ENCODE measurements at places on chromosomes 2 and 18.

- no peak for DNase-seq
These were observed 43.7 kb upstream of the FZD5 start for GRCh38 chr2:207813221-207813916.

- DNase-seq, result no peak
These were observed 86.0 kb downstream of the ACSL3 start for GRCh38 chr2:222946700-222947287.

GRCh38 chr2:84458551-84459017 lies 496 bp downstream of the SUCLG1 start:
- no peak for DNase-seq

GRCh38 chr2:282371-283263 lies 5.3 kb downstream of the ALKAL2 start:
- no peak for DNase-seq

- DNase-seq, result no peak
These were observed 11.0 kb downstream of the RTP5 start for GRCh38 chr2:241880311-241881073.

- DNase-seq, result no peak
These were observed 166.9 kb downstream of the GLI2 start for GRCh38 chr2:120902592-120902991.

- no peak for DNase-seq
These were observed 97.8 kb downstream of the BABAM2 start for GRCh38 chr2:27988306-27988705.

- no peak for DNase-seq
These were observed 21.0 kb downstream of the PASK start for GRCh38 chr2:241128266-241128665.

DNA sequence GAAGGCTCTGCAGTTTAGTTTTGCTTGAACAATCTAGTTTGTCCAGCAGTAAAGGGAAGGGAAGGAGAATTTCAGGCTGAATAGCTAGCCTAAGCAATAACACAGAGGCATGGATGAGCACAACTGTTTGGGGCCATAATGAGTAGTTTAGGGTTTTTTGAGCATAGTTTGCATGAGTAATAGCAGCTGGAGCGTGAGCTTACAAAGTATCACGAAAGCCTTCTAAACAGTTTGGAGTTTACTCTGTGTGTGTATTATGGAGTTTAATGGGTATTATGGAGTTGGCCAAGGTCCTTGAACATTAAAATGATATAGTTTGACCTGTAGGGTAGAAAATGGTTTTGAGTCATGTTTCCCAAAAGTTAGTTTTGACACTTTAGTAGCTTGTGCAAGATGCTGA lies 782.3 kb downstream of the ERBB4 start:
- DNase-seq, result no peak

DNA sequence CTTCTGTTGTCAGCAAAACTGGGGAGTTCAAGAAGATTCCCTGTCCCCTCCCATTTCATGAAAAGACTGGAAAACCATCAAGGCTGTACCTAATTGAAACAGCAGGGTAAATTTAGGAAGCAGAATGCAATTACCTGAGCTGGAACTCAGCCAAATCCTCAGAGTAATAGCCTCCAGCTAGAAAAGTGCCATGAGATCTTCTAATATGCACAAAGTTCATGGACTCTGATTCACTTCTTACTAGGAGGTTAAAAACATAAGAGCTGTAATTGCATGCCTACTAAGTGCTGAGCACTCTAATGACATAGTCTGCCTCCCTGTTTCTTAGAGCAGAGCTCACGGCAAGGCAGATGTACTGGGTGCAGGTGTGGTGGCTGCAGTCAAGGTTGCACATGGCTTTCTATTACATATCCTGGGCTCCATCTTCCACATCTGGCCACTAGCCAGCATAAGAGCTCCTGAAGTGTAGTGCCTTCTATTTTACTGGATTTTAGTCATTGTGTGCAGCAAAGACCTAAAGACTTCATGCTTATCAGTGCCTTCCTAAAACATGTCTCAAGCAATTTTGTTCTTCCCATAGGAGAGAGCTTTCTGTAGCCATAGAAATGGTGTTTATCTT lies 341.7 kb downstream of the PTPRM start:
- DNase-seq, result no peak

- DNase-seq, result no peak
These were observed 131.1 kb downstream of the SMAD2 start for GRCh38 chr18:47799376-47799775.

DNA sequence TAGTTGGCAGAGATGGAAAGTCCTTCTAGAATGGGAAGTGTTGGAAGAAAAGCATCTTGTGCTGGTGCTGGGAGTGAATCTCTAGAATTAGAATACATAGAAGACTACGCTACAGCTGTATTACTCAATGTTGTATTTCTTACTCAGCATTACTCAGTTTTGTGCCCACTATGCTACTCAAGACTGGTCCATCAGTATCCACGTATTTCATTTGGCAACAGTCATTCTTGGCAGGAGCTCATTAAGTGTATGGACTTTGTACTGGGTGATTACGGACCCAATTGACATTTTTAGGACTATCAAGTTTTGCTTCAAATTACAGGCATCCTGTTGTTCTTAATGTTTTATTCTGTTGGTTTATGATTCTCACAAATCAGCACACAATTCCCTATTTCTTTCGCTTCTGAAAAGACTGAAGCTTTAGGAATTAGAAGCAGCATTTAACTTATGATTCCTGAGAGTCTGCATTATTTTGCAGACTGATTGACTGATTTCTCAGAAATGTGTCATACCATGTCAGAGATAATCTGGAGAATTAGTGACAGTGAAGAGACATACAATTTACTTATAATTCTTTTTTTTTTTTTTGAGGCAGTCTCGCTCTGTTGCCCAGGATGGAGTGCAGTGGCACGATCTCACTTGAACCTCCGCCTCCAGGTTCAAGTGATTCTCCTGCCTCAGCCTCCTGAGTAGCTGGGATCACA lies 136.9 kb downstream of the MYO3B start:
- DNase-seq, result no peak

- no peak for DNase-seq
These were observed 21.4 kb upstream of the KCNS3 start for GRCh38 chr2:17857021-17857420.

GRCh38 chr2:26732446-26732845 lies 31.6 kb upstream of the SLC35F6 start:
- no peak for DNase-seq

DNA sequence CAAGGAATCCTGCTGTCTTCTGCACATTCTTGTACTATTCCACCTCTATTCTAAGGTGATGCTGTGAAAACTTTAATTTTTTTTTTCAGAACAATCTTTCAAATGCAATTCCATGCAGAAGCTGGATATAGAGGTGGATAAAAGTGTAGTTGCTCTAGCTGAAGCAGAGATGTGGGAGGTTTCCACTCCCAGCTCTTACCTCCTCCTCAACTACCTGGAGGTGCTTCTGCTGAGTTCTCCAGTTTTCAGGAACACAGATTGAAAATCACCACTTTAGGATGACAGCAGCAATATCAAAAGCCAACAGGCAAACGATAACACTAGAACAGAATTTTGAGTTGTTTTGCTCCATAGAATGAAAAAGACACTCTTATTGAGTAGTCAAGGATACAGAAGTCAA lies 51.1 kb upstream of the FAM98A start:
- no peak for DNase-seq

- no peak for DNase-seq
These were observed 27.2 kb downstream of the IL1R2 start for GRCh38 chr2:102018823-102019445.

DNA sequence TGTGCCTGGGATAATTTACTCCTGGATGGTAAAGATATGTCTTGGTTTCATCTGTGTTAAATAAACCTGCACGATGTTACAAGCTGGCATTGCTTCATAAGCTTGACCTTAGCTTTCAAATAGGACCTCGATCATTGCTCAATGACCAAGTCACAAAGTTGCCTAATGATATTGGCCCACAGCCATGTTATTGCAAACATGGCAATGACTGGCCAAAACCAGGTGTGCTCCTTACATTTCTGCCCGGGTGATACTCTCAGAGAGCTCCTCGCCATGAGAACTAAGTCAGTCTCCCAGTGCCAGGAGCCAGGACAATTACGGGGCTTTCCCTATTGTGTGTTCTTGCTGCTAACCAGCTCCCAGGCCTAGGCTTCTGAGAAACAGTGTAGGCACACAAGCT lies 72.5 kb upstream of the CYP1B1 start:
- no peak for DNase-seq

- DNase-seq, result no peak
These were observed 4.3 kb downstream of the TNP1 start for GRCh38 chr2:216855605-216856004.

GRCh38 chr18:498931-499775 lies 1.3 kb downstream of the COLEC12 start:
- no peak for DNase-seq

- no peak for DNase-seq
These were observed 1269.4 kb upstream of the CHAC2 start for GRCh38 chr2:52498077-52498750.

DNA sequence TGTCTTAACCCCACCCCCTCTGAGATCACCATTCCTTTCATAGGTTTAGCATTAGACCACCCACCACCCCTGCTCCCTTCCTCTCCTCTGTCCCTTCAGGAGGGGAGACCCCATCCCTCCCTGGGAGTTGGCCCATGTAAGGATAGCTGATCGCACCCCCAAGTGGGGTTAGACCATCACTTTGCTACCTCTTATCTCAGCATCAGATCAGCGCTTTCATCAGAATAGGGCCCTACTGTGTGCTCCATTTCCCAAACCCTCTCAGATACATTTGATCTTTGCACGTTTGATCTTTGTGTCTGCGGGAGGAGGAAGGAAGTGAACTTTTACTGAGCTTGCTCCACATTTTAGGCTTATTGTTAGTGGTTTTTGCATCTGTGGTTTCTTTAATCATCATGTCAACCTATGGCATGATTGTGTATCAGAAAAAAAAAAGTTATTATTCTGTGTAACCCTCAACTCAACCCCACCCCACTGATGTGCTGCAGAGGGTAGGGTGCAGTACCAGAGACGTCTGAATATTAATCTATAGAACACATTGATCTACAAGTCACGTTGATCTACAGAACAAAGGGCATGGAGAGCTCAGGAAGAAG lies 81.2 kb downstream of the PDCL3 start:
- DNase-seq, result no peak

DNA sequence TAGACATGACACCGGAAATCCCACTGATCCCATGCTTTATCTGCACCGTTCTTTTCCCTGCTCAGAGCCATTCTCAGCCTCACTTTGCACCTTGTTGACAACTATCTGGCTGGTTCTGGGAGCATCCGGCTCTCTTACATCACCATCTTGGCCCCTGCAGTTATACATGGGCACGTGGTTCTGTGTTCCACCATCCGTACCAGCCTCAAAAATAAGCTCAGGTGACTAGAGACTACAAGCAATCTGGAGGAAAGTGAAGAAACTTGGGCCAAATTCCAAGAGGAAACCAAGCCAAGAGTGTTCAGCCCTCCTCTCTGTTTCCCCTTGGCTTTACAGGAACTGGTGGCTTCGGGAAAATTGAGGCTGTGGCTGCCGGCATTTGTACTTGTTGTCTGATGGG lies 244.6 kb upstream of the ACVR2A start:
- DNase-seq, result no peak

- peak; percentile 54 for DNase-seq
These were observed 59.6 kb downstream of the LONRF2 start for GRCh38 chr2:100262555-100263320.

GRCh38 chr2:219989744-219990143 lies 362.3 kb downstream of the SLC4A3 start:
- no peak for DNase-seq

GRCh38 chr2:3575534-3576262 lies 638 bp downstream of the RPS7 start:
- DNase-seq, result peak; percentile 60

DNA sequence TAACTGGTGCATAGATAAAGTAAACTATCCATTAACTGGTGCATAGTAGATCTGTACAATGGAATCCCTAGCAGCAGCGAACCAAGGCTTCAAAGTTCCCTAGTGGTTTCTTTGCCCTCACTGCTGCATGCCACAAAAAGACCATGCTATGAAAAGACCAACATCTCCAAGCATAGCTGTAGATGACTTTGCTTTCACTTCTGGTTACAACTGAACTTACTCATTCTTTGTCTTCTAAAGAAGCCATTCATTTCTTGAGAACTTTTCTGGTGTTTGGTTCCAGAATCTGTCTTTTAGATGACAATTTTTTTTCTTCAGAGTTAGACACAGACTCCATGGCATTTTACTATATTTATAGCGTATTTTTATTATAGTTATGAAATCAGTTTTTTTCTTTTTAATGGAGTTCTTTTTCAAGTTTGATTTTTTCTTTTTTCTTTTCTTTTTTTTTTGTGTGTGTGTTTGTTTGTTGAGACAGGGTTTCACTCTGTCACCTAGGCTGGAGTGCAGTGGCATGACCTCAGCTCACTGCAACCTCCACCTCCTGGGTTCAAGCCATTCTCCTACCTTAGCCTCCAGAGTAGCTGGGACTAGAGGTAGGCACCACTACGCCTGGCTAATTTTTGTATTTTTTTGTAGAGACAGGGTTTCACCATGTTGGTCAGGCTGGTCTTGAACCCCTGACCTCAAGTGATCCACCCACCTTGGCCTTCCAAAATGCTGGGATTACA lies 63.6 kb downstream of the SLC35F5 start:
- no peak for DNase-seq

DNA sequence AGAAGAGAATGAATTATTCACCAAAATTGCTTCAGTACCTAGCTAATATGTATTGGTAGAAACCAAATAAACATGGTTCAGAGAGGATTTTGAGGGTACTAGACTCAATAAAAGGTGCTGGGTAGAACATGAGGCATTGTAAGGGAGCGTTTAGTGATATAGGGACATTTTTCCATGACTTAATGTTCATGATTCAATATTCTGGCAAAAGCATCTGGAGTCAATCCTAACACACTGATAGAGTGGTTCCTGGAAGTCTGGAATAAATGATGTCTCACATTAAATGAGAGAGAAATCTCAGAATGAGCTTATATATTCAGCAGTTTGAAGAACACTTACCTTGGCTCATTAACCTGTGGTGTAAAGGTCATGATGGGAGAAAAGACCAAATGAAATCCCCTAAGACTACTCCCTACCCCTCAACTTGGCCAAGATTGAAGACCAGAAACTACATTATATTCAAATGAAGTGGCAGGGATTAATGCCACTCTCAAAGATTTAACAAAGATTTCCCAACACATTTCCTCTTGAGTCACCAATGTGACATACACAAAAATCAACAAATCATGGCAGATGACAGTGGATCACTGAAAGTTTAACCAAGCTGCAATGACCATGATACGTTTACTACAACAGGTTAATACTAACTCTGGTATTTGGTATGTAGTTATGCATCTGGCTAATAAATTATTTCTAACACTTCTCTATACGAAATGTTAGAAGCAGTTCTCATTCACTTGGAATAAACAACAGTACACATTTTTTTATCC lies 309.5 kb downstream of the SATB2 start:
- no peak for DNase-seq

DNA sequence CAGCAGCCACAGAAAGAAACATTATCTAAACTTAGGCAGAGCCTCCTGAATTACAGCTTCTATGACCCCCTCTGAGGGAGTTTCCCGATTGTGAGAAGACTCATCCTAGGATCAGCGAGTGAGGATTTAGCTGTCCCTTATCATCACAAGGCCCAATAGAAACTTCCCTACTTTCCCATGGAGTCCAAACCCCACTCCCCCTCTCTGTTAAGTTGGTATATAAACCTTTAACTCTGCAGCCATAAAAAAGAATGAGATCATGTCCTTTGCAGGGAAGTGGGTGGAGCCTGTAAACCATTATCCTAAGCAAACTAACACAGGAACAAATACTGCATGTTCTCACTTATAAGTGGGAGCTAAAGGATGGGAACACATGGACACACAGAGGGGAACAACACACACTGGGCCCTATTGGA lies 78.8 kb downstream of the MYL12B start:
- DNase-seq, result no peak

GRCh38 chr2:37506407-37507050 lies 162.1 kb downstream of the QPCT start:
- DNase-seq, result no peak

- no peak for DNase-seq
These were observed at the start of gene OTOS for GRCh38 chr2:240140511-240140910. TSS of gene OTOS (minus strand) at chr2:240140658. CDS start at chr2:240140326, 332 bp downstream.

Data from CD8-positive, alpha-beta memory T cell (primary cell).